ENCODE measurements at places on chromosomes 1 and 21.

DNA sequence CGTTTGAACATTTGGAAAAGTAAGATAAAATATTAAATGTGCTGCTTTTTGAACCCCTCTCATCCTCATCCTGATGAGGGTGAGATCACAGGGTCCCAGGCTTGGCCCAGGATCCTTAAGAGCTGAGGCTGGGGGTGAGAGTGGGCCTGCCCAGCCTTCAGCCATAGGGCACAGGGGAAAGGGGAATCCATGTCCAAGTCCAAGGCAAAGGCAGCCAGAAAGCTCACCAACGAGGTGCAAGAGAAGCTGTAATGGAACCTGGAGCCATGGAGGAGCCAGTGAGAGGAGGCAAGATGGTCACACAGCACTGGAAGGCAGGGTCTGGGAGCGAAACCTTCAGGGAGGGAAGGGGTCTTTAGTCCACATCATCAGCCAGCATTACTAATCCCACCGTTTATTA is 191.9 kb downstream of the RRAGC start:
- no peak for DNase-seq

GRCh38 chr1:222090103-222090502 is 348.2 kb upstream of the DUSP10 start:
- no peak for DNase-seq

DNA sequence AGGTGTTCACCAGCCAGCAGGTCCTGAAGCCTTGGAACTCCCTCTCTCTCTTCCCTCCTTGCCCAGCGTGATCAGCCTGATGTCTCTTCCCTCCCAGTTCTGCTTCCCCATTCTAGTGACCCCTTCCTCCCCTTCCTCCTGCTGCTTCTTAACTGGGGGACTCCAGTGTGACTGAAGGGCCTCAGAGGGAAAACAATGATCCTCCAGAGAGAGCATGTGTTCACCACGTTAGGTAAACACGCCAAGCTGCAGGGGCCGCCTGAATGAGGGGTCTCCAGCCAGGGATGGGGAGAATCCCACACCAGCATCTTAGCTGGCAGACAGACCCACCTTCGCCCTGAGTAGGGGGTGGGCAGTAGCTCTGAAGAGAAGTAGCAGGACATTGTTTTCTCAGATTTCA is 124.8 kb downstream of the TMEM53 start:
- no peak for DNase-seq

GRCh38 chr1:105317976-105318375 is 1568.3 kb downstream of the AMY1C start:
- no peak for DNase-seq

GRCh38 chr1:54355931-54356679 is 50.1 kb downstream of the SSBP3 start:
- DNase-seq, result no peak

DNA sequence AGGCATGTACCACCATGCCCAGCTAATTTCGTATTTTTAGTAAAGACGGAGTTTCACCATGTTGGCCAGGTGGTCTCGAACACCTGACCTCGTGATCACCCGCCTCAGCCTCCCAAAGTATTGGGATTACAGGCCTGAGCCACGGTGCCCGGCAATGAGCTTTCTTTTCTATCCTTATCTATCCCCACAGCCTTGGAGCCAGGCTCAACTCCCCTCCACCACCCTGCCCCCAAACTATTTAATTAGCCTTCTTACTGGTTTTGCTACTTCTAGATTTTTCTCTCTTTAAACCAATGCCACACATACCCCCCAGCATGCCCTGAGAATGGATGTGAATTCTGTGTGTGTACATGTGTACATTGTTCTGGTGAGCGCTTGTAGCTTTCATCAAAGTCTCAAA is 5.7 kb upstream of the VANGL2 start:
- DNase-seq, result no peak

GRCh38 chr21:26055010-26055409 is 115.6 kb downstream of the APP start:
- no peak for DNase-seq

DNA sequence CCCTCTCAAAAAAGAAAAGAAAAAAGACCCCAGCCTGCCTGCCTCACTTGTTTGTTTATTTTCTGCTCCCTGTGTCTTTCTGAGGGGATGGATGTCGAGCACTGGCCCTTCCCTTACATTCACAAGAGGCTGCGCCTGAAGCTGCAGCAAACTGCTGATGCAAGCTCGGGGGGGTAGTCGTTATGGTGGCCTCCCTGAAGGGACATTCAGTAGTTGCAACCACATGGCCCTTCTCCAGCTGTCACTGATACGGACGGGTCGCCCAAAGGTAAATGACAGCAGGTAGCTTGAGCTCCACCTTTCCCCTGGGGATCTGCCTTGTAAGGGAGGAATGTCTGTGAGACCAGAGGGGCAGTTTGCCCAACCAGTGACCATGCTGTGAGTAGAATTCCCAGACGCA is 17.7 kb downstream of the PLEKHM2 start:
- DNase-seq, result no peak

GRCh38 chr1:84370831-84371394 is 27.4 kb upstream of the DNASE2B start:
- DNase-seq, result no peak

DNA sequence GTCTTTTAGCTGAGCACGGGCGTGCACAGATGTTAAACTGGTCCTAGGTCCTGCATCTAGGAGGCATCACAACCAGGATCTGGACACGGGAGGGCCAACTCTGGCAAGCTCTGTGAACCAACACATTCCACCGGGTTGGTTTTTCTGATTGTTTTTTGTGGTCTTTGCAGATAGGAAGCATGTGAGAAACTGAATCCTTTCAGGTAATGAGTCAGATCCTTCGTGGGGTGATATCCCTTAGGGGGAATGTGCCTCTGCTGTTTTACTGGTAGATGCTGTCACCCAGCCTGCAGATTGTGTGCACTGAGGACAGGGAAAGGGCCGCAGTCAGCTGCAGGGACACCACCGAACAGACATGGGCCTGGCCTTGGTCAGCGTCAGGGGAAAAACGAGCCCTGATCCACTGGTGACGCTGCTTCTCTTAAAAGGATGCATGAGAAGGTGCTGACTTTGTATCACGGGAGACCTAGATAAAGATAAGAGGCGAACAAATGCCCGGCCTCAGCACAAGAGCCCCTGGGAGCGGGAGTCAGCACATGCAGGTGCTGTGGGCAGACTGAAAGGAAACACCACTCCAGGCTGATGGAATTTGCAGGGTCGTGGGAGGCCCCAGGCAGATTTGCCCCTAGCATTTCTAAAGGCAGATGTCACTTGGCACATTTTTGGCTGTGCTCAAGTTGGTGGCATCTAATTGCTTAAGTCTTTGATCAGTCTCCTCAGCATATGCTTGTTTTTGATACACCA is 51.1 kb downstream of the DOP1B start:
- DNase-seq, result no peak

DNA sequence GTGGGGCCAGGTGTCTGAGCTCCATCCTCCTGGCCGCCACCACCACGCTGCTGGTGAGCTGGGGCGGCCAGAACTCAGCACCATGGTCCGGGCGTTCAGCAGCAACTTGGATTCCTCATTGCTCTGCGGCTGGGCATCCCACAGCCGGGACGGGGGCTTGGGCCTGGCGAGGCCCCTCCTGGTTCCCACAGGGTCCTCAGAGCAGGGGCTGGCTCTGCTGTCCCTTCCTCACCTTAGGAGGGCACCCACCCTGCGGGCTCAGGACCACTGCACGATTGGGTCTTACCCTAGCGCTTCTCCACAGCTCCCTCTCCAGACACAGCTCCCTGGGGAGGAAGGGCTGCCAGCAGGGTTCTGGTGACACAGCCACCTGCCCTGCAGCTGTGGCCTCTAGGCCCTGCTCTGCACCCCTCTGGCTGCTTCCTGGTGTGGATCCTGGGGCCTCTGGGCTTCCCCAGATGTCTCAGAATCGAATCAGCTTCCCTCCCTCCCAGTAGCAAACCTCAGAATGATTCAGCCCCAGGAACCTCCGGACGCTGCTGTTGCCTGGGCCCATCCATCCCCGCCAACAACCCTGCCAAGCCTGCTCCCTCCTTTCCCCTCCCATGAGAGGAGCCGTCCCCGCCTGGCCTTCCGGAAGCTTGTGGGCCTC is 25.0 kb downstream of the CRYAA start:
- no peak for DNase-seq

GRCh38 chr1:19403256-19403655 is 82.1 kb downstream of the CAPZB start:
- DNase-seq, result no peak

DNA sequence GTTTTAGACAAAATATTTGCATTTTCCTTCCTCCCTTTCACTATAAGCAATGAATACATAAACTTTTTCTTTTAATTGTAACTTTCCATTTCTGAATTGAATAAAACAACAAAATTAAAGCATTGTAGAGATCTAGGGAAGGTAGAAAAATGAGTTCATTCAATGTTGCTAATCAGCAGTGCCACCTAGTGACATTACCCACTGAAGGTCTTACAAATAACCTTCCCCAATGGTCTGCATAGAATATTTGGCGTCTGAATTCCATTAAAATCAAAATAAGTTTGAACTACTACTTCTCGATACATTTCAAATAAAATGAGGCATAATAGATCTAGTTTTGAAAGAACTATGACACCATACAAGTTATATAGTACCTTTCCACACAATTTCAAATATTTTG is 19.6 kb downstream of the FH start:
- no peak for DNase-seq

DNA sequence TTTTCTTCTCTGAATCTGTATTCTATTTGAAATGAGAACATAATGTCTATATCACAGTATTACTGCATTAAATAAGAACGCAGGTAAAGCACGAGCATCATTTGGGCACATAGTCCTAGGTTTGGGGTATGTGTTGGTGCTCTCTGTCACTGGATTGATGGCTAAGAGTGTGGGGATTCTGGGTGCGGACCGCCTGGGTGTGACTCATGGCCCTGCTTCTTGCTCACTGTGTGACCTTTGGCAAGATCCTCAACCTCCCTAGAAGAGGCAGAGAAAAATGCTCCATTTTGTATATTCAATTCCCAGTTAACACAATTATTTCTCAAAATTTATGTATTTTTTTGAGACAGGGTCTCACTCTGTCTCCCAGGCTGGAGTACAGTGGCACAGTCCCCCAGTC is 99.7 kb downstream of the LAMC2 start:
- DNase-seq, result no peak

GRCh38 chr1:186780076-186780475 is 48.7 kb upstream of the PLA2G4A start:
- no peak for DNase-seq

DNA sequence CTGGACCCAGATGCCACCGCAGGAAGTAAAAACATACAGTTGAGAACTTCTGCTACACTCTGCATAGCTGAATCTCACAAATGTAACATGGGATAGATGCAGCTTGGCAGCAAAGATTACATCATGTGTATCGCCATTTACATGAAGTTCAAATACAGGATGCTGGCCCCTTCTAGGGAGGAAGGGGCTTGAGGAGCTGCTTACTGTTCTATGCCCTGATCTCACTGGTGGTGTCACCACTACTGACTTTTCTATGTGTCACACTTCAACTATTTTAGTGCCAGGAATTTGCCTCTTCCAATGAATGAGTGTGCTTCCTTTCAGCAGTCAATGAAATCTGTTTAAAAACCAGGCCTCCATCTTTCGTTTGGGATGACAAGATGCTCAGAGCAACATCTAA is 31.1 kb downstream of the MRAP start:
- DNase-seq, result no peak

- no peak for DNase-seq
Observed at GRCh38 chr1:163799190-163799805, 477.5 kb downstream of the NUF2 start.

DNA sequence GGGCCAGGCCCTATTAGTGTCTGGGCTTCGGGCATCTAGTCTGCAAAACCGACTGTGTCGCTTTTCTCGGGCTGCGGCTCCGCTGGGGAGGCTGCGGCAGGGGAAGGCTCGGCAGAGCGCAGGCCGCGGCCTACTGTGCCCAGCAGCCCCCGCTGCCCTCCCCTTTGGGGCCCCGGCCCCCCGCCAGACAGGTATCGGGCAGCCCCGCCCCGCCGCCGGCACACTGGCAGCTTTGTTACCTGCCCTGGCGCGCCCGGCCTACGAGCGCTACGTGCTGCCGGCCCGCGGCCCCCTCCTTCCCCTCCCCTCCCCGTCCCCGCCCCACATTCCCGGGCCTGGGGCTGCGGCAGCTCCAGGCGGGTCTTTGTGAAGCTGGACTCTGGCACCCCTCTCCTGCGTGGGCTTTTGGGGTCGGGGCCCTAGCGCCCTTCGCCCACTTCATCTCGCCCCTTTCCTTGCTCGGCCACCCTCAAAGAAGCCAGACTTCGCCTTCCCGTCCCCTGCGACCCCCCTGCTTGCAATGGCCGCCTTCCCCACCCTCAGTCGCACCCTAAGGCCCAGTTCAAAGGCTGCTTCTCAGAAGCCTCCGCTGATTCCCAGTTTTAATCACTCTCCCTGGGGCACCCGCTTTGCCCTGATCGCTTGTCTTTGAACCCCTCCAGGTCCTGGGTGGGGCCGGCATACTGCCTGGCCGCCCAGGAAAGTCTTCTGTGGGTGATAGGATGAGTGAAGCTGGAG is 48.9 kb upstream of the SLC2A1 start:
- DNase-seq, result no peak

- no peak for DNase-seq
Observed at GRCh38 chr1:213061263-213061662, 10.2 kb downstream of the RPS6KC1 start.

- DNase-seq, result no peak
Observed at GRCh38 chr1:225524570-225524969, 96.7 kb upstream of the LBR start.

- DNase-seq, result no peak
Observed at GRCh38 chr21:34615487-34615814, 538 bp upstream of the RCAN1 start.

DNA sequence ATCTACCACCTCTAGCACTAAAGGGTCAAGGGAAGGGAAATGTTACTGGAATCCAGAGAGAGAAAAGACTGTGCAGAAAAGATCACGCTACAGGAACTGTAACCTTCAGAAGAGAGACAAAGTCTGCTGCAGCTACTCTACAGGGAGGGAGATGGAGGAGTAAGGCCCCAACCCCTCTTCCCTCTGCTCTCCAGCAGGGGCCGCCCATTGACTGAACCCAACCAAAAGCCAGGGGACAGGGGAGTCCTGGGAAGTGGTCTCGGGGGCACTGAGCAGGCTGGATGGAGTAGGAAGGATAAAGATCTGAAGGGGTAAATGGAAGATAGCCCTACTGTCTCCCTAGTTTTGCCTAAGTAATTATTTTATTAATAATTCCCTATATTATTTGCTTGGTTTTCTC is 72.8 kb upstream of the NR5A2 start:
- DNase-seq, result no peak

- DNase-seq, result peak; percentile 10
Observed at GRCh38 chr21:43352568-43353281, 74.2 kb downstream of the SIK1 start.

GRCh38 chr1:150876119-150876454 is 312 bp downstream of the ARNT start:
- no peak for DNase-seq

- no peak for DNase-seq
Observed at GRCh38 chr21:36647279-36648093, 51.4 kb upstream of the SIM2 start.

DNA sequence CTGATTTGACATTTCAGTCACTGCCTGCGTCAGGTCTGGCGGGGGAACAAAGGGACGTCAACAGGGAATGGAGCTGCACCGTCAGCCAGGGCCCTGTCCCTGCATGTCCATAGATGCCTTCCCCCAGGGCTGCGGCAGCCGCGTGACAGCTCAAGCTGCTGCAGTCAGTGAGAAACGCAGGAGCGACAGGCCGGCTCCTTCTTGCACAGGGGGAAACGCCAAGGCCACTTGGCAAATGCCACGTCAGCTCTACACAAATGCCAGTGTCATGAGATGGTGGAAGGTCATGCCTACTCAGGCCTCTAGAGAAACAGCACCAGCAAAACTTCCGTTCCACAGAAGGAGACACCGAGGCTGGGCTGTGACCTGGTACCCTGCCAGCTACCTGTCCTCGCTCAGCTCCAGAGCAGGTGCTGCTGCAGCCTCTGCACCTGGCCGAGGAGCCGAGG is 37.7 kb downstream of the SYF2 start:
- no peak for DNase-seq

Measured in stimulated activated naive CD8-positive, alpha-beta T cell treated with anti-CD3 and anti-CD28 coated beads, Interleukin-15, amount 100 ng/mL, for 72 hours (primary cell).